ENCODE measurements at places on chromosomes 6 and 20.

DNA sequence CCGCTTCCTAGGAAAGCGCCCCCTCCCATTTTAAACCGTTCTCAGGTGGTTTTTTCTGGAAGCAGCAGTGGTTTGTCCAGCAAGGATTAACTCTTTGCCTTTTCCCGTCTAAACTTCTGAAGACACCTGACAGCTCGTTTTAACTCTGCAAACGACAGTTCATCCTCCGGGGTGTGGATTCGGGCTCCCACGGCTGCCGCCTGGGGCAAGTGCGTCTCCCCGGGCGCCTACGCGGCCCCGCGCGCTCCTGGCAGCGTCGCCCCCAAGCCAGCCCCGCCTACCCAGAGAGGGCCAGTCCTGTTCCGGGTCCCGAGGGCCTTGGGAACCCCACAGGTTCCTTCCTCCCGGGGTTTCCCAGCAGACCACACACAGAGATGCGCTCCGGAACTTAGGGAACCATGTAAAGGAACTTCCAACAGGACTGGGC lies 54.4 kb downstream of the PRR18 start:
- no peak for DNase-seq

DNA sequence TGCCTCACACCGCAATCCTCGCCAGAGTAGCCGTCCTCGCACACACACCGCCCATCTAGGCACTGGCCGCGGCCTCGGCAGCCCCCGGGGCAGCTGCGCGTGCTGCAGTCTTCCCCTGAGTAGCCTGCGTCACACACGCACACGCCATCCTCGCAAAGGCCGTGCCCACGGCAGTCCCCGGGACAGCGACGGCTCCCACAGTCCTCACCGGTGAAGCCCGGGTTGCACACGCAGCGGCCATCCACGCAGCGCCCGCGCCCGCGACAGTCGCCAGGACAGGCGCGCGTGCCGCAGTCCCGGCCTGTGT lies 13.1 kb downstream of the TNXB start:
- DNase-seq = no peak

GRCh38 chr6:156804402-156804801 lies 27.2 kb downstream of the ARID1B start:
- no peak for DNase-seq

DNA sequence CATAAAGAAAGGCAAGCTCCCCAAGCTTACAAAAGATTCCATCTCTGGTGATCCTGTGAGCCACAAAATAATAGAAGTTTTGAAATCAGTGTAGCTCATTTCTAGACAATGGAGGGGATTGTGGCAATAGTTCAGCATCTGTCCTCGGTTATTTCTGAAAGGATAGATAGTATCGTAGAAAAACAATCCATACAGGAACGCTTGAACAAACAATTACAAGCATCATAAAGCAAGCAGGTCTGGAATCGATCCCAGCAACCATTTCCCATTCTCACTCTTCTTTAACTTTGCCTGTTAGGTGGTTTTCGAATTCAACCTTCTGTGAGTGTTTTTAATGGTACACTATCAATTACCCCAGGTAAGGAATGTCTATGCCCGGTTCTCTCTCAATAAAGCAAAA lies 931.1 kb downstream of the KIF16B start:
- no peak for DNase-seq

DNA sequence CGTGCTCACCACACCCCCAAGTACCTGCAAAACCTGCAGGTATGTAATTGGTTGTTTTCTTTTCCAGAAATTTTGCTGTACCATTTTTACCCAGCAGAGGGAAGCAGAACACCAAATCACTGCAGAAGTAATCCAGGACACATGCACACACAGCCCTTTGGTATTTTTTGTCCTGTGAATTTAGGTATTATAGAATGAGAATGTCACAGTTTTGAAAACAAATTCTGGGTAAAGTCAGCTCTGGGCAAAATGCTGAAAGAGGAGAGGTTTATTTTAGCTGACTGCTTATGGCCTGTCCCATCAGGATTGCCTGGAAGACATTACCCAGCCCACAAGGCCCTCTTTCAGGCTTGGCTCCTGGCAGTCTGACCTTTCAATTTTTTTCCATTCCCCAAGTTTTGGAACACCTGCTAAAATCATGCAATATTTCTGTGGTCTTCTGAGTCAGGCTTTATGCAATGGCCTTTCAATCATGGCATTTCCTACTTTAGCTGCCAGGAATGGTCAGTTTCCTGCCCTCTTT lies 3.5 kb upstream of the EFHC1 start:
- peak; percentile 85 for DNase-seq

DNA sequence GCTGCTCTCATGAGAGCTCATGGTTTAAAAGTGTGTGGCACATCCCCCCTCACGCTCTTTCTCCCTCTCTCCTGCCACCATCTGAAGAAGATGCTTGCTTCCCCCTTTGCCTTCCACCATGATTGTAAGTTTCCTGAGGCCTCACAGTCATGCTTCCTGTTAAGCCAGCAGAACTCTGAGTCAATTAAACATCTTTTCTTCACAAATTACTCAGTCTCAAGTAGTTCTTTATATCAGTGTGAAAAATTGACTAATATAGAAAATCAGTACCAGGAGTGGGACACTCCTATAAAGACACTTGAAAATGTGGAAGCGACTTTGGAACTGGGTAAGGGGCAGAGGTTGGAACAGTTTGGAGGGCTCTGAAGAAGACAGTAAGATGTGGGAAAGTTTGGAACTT lies 45.0 kb downstream of the HACE1 start:
- DNase-seq = no peak

GRCh38 chr6:39904946-39905639 lies 29.2 kb downstream of the MOCS1 start:
- no peak for DNase-seq

GRCh38 chr6:160253292-160253691 lies 5.3 kb downstream of the SLC22A2 start:
- no peak for DNase-seq

DNA sequence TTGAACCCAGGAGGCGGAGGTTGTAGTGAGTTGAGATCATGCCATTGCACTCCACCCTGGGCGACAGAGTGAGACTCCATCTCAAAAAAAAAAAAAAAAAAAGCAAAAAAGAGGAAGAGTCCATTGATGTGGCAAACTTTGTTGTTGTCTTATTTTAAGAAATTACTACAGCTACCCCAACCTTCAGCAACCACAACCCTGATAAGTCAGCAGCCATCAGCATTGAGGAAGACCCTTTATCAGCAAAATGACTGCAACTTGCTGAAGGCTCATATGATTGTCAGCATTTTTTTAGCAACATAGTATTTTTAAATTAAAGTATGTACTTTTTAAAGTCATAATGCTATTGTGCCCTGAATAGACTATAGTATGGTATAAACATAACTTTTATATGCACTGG lies 48.8 kb downstream of the ZFP64 start:
- DNase-seq = peak; percentile 47

- DNase-seq = no peak
Observed at GRCh38 chr6:113875470-113875869, 18.3 kb downstream of the MARCKS start.

DNA sequence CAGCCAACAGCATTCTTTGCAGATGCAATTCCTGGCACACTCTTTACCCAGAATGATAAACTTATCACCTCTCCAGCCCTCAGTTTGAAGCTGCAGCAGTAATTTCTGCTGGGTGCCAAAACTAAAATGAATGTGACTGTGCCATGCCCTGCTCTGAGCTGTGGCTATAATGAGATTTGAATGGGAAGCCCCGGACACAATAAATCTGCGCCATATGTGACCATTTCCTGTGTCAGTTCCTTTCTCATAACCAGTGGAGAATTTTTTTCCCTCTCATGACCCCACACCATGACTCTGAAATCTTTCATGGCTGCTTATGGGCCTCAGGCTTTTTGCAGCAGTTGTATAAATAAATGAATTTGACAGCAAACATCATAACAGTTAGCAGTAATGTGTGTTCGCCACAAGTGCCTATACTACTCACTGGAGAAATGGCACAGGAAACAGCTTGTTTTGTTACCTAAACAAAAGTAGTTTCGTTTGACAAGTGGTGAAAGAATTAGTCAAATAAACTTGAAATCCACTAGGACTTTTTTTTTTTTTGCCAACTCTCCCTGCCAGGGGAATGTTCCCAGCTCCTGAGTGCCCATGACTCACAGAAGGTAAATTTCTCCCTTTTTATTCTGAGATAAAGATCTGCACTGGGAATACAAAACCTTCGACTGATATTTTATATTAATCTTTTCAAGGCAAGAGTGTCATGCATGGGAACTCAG lies 408.4 kb downstream of the PKHD1 start:
- no peak for DNase-seq

- DNase-seq = no peak
Observed at GRCh38 chr20:1686151-1686748, 28.7 kb upstream of the SIRPG start.

- DNase-seq = no peak
Observed at GRCh38 chr6:25302151-25302550, 23.0 kb downstream of the CARMIL1 start.

DNA sequence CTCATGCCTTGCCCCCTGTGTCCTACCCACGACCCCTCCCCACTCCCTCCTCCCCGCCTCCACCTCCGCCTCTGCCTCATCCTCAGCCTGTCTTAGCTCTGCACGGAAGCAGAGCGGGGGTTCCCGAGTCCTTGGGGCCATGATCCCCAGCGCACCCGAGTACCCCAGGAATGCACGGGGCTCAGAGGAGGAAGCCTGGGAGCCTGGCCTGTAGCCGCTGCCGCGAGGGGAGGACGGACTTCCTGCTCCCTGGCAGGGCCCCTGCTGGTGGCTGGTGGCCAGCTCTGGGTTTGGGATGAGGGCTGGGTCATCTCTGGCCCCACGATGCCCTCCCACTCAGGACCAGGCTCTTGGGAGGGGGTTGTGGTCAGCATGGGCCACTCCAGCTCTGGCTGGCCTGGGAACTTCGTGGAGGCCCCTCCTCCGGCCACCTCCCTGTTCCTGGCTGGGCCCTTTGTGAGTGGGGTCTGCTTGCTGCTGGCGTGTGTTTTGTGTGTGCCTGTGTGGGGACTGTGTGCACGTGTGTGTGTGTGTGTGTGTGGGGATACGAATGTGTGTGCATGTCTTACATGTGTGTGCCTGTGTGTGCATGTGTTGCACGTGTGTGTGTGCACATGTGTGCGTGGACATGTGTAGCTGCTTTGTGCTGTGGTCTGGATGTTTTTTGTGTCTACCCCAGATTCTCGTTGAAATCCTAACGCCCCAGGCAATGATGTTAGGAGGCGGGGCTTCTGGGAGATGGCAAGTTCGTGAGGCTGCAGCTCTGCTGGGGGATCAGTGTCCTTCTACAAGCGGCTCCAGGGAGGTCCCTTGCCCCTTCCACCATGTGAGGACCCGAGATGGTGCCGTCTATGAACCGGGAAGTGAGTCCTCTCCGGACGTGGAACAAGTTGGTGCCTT lies 1.3 kb upstream of the RBBP8NL start:
- DNase-seq = no peak

DNA sequence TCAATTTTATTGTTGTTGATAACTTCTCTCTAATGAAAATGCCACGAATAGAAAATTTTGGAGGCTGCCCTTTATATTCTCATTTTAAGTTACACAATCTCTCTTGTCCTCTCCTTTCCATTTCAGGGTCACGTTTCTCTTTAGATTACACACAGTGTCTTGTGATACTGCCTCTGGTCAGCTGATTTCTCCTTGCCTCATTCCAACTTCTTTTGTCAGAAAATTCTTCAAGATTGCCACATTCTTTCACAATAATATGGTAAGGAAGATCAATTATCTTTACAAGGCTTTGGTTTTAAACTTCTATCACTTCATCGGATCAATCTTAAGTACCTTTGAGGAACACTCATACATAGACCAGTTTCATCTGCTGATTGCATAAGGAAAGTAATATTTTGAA lies 370.3 kb downstream of the RFPL4B start:
- no peak for DNase-seq

GRCh38 chr20:32320305-32320704 lies 37.8 kb upstream of the ASXL1 start:
- no peak for DNase-seq

- DNase-seq = peak; percentile 66
Observed at GRCh38 chr6:41767112-41767833, 12.4 kb downstream of the FRS3 start.

- DNase-seq = no peak
Observed at GRCh38 chr6:27873021-27873940, 38.9 kb downstream of the OR2B2 start.

DNA sequence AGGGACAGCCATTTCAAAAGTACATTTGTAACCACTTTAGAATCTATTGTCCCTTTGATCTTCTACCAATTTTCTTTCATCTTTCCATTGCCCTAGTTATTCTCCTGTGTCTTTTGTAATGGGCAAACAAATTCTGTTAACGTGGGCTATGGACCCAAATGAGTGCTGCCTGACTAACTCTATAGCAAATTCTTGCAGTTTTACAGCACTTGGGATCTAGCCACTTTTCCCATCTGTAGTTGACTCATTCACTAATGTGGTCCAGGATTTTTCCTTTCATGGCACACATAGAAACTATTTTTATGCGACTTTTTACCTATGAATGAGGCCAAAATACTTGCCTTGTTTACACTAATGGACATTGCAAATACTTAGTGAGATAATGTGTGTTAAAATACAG lies 52.0 kb downstream of the GRIK2 start:
- DNase-seq = no peak

- DNase-seq = no peak
Observed at GRCh38 chr20:53950578-53950977, 119.8 kb downstream of the BCAS1 start.

GRCh38 chr6:111747396-111747795 lies 125.9 kb downstream of the FYN start:
- no peak for DNase-seq

DNA sequence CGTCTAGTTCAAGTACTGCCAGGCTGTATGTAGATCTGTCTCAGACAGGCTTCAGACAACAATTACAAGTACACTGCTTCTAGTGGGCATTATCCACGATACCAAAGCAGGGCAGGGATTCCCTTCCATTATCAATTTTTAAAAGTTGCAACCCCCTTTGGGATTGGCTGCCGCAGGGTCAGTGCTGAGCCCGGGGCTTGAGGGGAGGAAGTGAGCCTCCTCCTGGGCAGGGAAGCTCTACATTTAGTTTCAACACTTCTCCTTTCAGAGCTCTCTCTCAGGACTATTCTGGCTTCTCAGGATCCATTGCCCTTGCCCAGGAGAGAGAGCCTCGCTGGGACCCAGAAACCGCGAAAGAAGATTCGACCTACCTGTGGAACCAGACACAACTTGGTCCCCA lies 1.5 kb downstream of the HTR1B start:
- DNase-seq = no peak

DNA sequence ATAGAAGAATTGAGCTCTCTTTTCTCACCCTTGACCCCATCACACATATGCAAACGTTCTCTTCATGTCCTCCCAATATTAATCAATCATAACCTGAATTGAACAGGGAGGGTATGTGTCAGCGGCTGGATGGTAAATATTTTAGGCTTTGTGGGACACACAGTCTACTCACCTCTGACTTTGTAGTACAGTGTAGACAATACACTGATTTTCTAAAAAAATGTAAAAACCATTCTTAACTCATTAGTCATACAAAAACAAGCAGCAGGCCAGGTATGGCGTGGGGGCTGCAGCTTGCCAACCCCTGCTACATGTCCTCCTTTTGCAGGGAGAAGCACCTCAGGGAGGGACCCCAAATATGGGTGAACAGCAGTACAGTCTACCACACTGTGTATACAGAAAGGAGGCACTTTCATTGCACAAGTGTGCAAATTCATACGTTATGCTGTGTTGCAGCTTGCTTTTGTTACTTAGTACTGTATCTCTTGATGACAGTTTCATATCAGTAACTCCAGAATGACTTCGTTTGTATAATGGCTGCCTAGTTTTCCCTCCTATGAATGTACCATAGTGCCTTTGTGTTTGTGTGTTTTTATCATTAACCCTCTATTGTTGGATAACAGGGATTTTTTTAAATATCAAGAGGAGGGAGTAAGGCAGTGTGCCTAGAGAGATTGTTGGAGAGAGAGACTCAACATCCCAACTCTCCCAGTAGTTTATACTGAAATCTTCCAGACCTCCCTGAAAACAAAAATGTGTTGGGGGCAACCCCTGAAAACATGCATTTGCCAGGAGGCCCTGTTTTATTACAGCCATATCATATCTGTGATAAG lies 214.3 kb downstream of the ZMYND8 start:
- no peak for DNase-seq

Measured in KBM-7 (cell line).